ENCODE measurements at places on chromosomes 5 and 9.

- DNase-seq: no peak
Observed at GRCh38 chr9:136019681-136020060, 58.5 kb upstream of the UBAC1 start.

GRCh38 chr5:89243611-89244010 lies 360.6 kb upstream of the MEF2C start:
- no peak for DNase-seq

DNA sequence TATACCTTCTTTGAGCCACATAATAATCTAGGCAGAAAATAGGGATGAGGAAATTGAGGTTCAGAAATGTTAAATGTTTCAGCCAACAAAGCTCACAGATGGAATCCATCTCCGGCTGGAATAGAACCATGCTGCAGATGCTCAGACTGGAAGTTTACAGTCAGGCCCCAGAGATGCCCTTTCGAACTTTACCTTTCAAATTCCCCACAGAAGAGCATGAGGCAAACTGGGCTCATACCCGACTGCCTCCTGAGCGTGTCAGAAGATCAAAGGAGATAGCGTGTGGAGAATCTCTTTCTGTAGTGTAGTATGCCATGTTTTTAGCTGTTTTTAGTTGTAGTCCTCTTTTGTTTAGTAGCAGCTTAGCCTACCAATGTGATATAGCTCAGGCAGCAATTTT lies 72.0 kb upstream of the DAP start:
- no peak for DNase-seq

GRCh38 chr9:106936680-106937079 lies 73.7 kb downstream of the ZNF462 start:
- no peak for DNase-seq

GRCh38 chr5:138489683-138490061 lies 24.4 kb downstream of the EGR1 start:
- DNase-seq: no peak
